ENCODE measurements at places on chromosomes 16 and 17.

GRCh38 chr17:41329279-41329948, 13.9 kb upstream of the KRTAP17-1 start:
- peak; percentile 31 for DNase-seq

GRCh38 chr16:20826039-20826566, 19.8 kb downstream of the REXO5 start:
- DNase-seq: no peak

- no peak for DNase-seq
These were observed 21.2 kb downstream of the ARHGAP17 start for GRCh38 chr16:24993722-24994686.

DNA sequence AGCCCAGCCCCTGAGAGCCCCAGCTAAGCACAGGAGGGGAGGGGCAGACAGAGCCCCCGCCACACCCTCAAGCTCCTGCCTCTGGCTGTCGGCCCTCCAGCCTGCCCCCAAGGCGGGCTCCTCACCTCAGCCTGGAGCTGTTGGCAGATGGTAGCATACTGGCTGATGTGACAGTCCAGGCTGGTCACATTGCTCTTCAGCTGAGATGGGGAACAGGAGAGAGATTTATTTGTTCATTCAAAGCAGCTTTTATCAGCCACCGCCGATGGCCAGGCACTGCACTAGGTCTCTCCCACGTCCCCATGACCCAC, 14.8 kb downstream of the KIF18B start:
- DNase-seq: no peak

DNA sequence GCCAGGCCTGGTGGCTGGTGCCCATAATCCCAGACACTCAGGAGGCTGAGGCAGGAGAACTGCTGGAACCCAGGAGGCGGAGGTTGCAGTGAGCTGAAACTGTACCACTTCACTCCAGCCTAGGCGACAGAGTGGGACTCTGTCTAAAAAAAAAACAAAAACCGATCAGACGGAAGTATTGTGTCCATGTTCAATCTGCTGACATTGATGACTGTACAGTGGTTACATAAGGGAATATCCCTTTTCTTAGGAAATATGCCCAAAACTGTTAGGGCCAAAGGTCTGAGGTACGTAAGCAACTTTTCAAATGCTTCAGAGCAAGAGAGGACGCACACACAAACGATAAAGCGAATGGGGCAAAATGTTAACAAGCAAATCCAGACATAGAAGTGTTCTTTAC, 69.8 kb upstream of the DNAH17 start:
- no peak for DNase-seq

DNA sequence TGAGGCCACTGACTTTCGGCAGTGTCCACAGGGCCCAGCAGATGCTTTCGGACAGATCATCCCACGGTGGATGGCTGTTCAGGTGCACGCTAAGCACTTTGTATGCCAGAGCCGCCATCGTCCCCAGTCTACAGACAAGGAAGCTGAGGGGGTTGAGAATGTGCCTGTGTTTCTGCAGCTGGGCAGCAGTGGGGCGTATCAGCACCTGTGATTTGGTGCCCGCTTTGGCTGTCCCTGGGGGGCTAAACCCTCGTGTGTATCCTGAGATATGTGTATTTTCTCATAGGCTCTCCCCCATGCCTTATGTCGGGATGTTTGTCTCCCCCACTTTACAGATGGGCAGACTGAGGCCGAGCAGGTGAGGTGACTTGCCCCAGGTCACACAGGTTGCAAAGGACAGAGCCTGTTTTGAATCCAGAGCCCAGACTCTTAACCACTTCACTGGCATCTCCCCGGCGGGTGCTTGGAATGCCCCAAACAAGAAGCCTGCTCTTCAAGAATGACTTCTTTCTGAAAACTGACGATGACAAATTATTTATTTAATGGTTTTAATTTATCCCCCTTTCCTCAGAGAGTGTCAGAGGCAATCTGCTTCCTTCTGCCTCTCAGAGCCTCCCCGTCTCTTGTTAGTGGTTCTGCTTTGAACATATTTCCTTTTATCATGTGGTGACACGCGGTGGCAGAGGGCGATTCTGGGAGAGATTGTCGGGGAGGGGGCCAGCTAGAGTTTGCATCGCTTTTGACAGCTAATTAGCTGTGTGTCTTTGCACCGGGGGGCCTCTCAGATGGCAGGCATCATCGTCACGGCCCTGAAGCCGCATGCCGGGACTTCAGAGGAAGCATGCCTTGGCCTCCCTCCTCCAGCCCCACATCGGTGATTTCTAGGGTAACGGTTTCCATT, 149.6 kb upstream of the CIBAR2 start:
- no peak for DNase-seq

GRCh38 chr17:59702304-59702703, 4.9 kb downstream of the PTRH2 start:
- DNase-seq: no peak

- DNase-seq: no peak
These were observed 114.8 kb downstream of the METRNL start for GRCh38 chr17:83194186-83194561.

- DNase-seq: peak; percentile 48
These were observed 749 bp downstream of the GRIN2A start for GRCh38 chr16:10181196-10182162.

- peak; percentile 97 for DNase-seq
These were observed 12.1 kb upstream of the TBX21 start for GRCh38 chr17:47720754-47721533.

- no peak for DNase-seq
These were observed 77.0 kb downstream of the WWOX start for GRCh38 chr16:78176435-78176834.

All from activated T-cell treated with anti-CD3 and anti-CD28 coated beads, Interleukin-2, amount 50 U/mL, for 72 hours (primary cell).